ENCODE measurements at places on chromosomes 6 and 20.

DNA sequence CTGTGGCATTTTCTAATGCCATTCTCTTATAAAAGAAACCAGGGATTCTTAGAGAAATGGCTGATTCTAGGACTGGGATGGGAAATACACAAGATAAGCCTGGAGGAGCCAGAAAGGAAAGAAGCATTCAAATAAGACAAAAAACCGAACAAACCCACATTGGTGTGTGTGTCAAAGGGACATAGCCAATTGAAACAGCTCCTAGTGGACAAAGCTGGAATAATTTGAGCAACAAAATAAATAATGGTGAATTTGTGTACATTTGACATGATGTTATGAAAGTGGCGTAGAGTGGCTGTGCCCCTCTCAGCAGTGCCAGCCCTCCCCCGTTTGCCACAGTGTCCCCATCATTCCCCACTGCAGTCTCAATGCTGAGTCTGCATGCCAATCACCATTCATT, 55.5 kb downstream of the B3GAT2 start:
- DNase-seq = no peak

GRCh38 chr6:163941624-163941976, 527.1 kb downstream of the QKI start:
- no peak for DNase-seq

DNA sequence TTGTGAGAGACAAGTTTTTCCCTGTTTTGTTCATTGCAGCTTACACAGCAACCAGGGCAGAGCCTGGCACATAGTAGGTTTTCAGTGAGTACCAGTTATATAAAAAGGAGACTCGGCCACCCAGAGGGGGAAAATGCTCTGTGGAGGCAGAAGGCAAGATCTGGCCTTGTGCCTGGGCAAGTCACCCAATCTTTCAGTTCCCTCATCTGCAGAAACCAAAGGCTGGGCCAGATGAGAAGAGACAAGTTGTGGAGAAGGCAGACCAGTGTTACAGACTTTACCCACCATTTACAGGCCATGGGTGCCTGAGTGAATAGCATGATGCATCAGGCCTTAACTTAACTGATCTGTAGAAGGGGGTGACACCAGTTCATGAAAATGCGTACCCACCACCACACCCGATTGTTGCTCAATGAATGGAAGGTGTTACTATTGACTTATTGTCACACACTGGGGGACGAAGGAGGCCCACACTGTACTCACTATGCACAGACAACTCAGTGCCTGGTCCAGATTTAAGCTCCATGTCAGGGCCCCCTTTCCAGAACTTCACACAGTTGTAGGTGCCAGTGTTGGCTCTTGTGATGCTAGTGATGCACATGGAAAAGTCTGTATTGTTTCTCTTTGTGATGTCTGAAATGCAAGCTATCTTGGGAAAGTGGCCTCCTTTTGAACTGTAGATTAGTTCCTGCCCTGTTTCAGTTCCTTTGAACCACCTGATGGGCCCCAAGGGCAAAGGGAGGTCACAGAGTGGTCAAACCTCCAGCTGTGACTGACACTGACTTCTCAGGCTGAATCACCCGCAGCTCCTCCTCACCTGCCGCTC, 64.3 kb upstream of the SIRPG start:
- no peak for DNase-seq

GRCh38 chr6:88840796-88841539, 122.5 kb downstream of the RNGTT start:
- DNase-seq = no peak

DNA sequence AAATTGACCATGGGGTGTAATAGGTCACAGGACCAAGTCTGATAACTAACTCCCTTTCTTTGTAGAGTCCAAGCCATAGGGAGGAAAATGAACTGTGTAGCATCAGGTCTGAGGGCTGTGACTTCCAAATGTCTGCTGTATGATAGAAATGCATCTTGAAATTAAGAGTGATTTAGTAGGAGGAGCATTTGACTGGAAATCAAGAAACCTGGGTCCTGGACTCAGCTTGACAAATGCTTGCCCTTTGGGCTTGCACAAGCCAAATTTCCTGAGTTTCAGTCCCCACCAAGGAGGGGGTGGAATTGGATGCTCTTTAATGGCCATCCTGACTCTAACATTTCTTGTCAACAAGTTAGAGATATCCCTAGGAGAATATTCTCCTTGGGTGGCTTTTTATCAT, 187.0 kb downstream of the PDE7B start:
- no peak for DNase-seq

- no peak for DNase-seq
These were observed 96.0 kb downstream of the SASH1 start for GRCh38 chr6:148438632-148439031.

GRCh38 chr6:32816746-32817204, at the start of gene HLA-DOB:
HLA-DOB (minus strand) TSS chr6:32817002; CDS start chr6:32816951, 51 bp downstream.
- DNase-seq = no peak

DNA sequence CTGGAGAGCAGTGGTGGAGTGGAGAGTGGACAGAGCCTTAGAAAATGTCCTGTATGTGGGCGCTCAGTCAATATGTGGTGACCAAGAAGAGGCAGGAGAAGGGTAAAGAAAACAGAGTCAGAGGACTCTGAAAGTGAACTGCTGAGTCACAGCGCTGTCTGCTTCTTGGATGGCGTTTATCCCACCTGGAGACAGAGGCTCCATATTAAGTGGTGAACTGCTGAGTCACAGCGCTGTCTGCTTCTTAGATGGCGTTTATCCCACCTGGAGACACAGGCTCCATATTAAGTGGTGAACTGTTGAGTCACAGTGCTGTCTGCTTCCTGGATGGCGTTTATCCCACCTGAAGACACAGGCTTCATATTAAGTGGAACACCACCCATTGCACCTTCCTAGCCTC, 119.3 kb upstream of the RALGAPA2 start:
- no peak for DNase-seq

DNA sequence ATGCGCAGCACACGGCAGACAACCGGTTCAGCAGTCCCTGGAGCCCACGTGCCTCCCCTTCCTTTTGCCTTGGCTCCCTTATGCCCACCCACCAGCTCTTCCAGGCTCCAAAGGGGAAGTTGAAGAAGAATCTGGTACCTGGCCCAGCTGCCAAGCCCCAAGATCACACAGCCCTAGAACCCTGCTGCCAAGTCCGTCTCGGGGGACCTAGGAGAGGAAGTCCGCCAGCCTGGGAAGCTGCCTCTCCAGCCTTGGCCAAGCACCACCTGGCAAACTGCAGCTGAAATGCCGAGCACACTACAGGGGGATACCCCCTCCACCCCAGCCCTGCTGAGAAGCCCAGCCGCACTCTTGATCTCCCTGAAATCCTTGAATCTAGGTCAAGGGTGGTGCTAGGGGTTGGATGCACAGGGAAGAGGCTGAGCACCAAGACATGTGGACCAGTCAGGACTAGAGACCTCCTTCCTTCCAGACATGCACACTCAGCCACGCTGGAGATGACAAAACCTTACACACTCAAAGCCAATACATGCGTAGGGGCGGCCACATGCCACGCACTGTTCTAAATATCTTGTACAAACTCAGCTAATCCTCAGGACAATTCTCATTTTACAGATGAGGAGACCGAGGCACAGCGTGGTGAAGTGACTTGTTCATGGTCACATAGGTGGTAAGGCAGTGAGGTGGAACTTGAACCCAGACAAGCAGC, 124.1 kb downstream of the PREX1 start:
- DNase-seq = no peak

- DNase-seq = no peak
These were observed 200.4 kb upstream of the NOX3 start for GRCh38 chr6:155656024-155656423.

GRCh38 chr6:125950293-125950692, 6.3 kb upstream of the HINT3 start:
- no peak for DNase-seq

DNA sequence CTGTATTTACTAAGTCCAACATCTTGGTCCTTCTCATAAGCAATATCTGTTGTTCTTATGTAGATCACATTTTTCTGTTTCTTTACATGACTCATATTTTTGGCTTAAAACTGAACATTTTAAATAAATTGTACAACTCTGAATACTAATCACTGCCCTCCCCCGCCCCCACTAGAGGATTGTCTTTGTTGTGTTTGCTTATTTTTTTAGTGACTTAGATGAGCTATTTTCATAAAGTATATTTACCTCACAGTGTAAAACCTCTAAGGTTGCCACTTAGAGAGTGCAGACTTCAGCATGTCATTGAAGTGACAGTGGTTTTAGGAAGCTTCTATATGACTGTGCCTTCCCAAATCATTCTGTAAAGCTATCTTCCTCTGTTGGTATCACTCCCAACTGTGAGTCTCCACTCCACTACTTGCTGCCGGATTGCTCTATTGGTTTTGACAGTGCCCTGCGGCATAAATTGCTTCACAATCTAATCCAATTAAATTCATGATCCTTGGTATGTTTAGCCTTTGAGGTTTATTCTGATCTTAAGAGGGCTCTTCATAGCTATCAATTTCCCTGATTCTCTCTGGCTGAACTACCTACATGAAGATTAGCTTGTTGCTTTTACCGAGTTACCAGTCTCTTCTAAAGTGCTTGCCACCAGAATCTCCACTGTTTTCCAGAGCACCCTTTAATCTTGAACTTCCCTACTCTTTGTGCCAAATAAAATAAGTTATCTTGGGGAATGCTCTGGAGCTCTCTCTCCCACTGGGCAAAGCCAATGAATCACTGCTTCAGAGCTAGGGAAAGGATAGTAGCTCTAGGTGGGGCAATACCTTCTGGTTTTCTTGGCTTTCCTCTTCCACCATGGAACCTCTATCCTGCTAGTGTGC, 33.0 kb downstream of the SPTLC3 start:
- DNase-seq = no peak

DNA sequence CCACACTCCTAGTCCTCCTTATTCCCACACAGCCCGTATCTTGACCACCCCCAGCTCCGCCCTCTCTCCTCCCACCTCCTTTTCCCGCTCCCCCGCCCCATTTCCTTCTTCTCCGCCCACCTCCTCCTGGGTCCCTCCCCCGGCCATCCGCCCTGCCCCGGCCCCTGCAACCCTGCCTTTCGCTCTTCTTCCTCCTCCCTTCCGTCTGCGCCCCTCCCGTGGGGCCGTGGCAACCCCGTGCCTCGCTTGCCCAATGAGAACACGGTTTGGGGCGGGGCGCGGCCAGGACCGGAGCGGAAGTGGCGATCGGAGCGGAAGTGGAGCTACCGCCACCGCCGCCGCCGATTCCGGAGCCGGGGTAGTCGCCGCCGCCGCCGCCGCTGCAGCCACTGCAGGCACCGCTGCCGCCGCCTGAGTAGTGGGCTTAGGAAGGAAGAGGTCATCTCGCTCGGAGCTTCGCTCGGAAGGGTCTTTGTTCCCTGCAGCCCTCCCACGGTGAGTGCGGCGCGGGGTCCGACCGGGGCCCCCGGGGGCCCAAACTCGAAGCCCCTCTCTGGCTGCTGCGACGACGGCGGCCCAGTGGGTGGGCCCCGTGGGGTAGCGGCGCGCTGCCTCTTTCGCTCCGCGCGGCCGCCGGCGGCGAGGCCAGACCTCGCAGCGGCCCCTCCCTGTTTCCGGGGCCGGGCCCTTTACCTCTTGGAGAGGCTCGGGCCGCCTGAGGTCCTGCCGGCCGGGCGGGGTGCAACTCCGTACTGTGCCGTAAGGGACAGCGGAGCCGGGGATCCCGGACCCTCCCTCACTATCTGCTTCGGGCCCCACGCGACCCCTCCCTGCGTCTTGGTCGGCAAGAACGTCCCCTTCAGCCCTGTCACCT, at the start of gene YWHAB:
Gene YWHAB, plus strand, starts transcription at position 314 of the 874 bp plus-strand sequence. CDS start 15,829 bp downstream, outside the sequence.
- peak; percentile 99 for DNase-seq

GRCh38 chr6:73537677-73538076, 16.8 kb upstream of the EEF1A1 start:
- DNase-seq = no peak

DNA sequence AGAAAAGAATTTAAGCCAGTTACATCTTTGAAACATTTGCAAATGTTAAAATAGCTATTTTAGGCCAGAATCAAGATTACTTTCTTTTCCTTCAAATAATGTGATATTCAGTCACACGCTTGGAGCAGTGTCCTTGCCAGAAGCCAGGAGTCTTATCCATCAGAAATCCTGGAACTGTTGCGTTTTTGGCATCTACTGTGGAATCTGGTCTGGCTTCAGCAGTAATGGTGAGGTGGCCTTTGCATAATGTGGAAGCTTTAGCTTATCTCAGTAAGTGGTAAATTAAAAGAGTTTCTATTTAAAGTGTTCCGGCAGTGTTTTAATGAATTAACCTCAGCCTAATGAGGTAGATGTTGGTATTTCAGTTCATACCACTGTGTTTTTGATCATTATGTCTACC, 97.6 kb downstream of the FIG4 start:
- DNase-seq = no peak

DNA sequence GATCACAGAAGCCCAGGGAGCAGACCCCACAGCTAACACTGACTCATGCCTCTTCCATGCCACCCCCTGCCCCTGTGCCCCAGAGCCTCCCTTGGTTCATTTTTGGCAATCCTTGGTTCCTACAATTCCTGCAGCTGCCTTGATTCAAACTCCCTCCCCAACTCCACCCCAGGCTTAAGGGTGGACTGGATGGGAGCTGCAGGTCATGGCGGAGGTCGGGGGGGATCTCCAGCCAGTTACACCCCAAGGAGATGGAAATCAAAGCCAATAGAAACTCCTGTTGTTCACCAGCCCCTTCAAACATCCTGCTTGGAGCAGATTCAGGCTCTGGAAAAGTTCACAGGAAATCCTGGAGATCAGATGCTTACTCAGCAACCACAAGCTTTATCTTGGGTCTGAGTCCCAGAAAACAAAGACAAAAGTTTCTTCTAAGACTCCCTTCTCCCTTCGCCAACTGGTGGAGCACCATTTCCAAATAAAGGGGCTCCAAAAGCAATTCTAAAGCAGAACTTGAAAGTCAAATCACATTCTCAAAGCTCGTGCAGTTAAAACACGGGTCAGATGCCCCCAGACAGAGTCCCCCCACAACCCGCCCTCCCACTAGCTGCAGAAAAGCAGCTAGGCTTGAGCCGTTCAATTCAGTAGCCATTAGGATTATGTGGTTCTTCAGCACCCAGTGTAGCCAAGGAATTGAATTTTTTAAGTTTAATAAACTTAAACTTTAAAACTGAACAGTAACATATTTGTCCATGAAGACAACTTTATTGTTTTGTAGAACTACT, 149.5 kb downstream of the ANKRD60 start:
- no peak for DNase-seq

GRCh38 chr6:159631886-159632285, 61.2 kb downstream of the SOD2 start:
- no peak for DNase-seq

GRCh38 chr6:29631860-29632731, 887 bp downstream of the GABBR1 start:
- DNase-seq = no peak
